ENCODE measurements at places on chromosomes 11 and 22. TPM values are rescaled to one million over a fixed set of nuclear protein-coding genes. Genes with fewer than 3 reads are reported as not detected.

Gene GSTT2B
- 20.3 TPM for polyA plus RNA-seq

Gene USP2
- 8.7 TPM for polyA plus RNA-seq

Gene SYT13
- 12.6 TPM for polyA plus RNA-seq

Gene CCDC116
- 0.17 TPM for polyA plus RNA-seq

Gene GP1BB
- polyA plus RNA-seq: 2.2 TPM

Gene MRGPRX4
- polyA plus RNA-seq: not detected

Gene KCNE3
- 26.6 TPM for polyA plus RNA-seq

Gene MYEOV
- polyA plus RNA-seq: 4.8 TPM

Gene TTC36
- 1.1 TPM for polyA plus RNA-seq

Gene ZP1
- polyA plus RNA-seq: not detected

Gene GVQW3
- 9.7 TPM for polyA plus RNA-seq

Gene APOL5
- not detected for polyA plus RNA-seq

Gene SLC39A13
- 39.8 TPM for polyA plus RNA-seq

Gene TCIRG1
- 15.3 TPM for polyA plus RNA-seq

Gene OR52I1
- polyA plus RNA-seq: 0.12 TPM

Gene CXCR5
- polyA plus RNA-seq: not detected

Gene SYT9
- 4.5 TPM for polyA plus RNA-seq

Gene SERPIND1
- 2.3 TPM for polyA plus RNA-seq

Gene ISX
- 0.31 TPM for polyA plus RNA-seq

Gene ZNHIT2
- polyA plus RNA-seq: 5.0 TPM

Gene CNIH2
- 3.3 TPM for polyA plus RNA-seq

Gene MISFA
- 5.9 TPM for polyA plus RNA-seq

Gene FZD4
- polyA plus RNA-seq: 71.6 TPM
